Stimulated activated CD8-positive, alpha-beta memory T cell treated with anti-CD3 and anti-CD28 coated beads, Interleukin-15, amount 100 ng/mL, for 24 hours (primary cell): ENCODE measurements at places on chromosomes 2 and 18.

DNA sequence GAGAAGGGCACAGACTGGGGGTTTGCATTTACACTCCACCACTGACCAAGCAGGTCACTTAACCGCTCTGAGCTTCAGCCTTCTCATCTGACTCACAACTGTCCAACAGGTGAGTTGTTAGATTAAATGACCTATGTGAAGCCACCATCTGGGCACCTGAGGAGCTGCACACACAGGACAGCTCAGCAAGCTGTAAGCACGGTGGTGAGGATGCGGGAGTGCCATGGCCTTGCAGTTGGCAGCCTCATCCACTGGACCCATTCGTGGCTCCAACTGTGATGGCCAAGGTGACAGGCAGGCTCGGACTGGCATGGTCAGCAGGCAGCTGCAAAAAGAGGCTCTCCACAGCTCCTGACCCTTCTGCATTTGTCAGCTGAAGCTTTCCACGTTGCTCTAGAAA is 23.3 kb upstream of the AMMECR1L start:
- no peak for DNase-seq

- no peak for DNase-seq
Measured at GRCh38 chr2:44389895-44390294, 28.1 kb downstream of the CAMKMT start.

- no peak for DNase-seq
Measured at GRCh38 chr2:114294741-114295140, 147.7 kb upstream of the DPP10 start.

GRCh38 chr2:88067189-88067588 is 436 bp upstream of the SMYD1 start:
- DNase-seq = no peak

GRCh38 chr2:217370391-217370790 is 510.5 kb upstream of the TNP1 start:
- DNase-seq = no peak

- DNase-seq = no peak
Measured at GRCh38 chr2:32918774-32919173, 28.0 kb upstream of the LTBP1 start.
